ENCODE measurements at places on chromosomes 2 and 18.
A peak's percentile ranks its signal among the peaks of the same experiment; 100 is the strongest.

- DNase-seq = no peak
Measured at GRCh38 chr2:157334335-157334734, 8.7 kb upstream of the ERMN start.

GRCh38 chr2:8469709-8470493 is 212.0 kb upstream of the ID2 start:
- DNase-seq = no peak

- DNase-seq = no peak
Measured at GRCh38 chr2:203688798-203689197, 17.6 kb upstream of the CD28 start.

- DNase-seq = no peak
Measured at GRCh38 chr18:80130555-80130954, 21.5 kb downstream of the ADNP2 start.

- DNase-seq = no peak
Measured at GRCh38 chr18:58348517-58348916, 280.4 kb downstream of the ALPK2 start.

- no peak for DNase-seq
Measured at GRCh38 chr2:150532879-150533278, 45.4 kb upstream of the RND3 start.

GRCh38 chr18:35063875-35064690 is 22.9 kb downstream of the MAPRE2 start:
- DNase-seq = no peak

DNA sequence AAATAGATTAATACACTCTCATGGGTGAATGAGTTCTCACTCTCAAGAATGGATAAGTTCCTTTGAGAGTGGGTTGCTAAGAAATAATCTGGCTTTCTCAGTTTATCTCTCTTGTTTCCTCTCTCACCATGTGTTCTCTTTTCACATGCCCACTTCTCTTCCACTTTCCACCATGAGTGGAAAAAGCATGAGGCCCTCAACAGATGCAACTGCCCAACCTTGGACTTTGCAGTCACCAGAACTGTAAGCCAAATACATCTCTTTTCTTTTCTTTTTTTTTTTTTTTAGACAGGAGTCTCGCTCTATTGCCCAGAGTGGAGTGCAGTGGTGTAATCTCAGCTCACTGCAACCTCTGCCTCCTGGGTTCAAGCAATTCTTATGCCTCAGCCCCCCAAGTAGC is 18.1 kb upstream of the ETAA1 start:
- DNase-seq = no peak

DNA sequence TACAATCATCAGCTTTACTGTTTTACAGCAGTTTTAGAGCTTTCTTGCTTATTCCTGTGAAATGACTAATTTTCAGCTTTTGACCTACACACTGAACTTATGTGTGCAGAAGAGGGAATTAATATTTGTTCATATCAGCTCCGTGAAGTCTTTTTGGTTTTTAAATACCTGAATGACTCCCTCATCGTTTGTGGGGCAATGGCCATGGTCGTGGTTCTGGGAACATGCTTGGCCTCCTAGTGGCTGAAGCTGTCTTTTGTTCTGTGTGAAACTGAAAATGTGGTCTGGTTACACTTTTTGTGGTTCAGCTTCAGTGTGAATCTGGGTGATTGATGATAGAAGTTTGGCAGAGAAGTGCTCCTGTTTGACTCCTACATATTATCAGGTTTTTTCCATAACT is 408.1 kb downstream of the THSD7B start:
- DNase-seq = no peak

- no peak for DNase-seq
Measured at GRCh38 chr18:40450751-40451150, 1504.3 kb upstream of the PIK3C3 start.

GRCh38 chr2:160609346-160609745 is 115.7 kb upstream of the RBMS1 start:
- no peak for DNase-seq

DNA sequence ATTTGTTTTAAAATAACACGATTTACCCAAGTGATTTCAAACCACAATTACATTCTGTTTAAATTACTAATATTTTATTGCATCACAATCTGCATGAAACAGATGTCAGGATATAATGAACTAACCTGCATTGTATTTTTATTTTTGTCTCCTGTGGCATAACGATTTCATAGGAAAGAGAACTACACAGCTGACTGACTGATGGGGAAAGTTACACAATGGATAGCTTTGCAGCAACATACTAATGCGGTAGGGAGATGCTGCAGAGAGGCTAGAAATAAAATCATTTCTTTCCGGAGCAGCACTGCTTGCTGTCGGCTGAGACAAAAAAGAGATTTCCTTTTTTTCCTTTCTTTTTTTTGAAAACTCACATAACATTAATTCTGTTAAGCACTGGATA is 36.9 kb downstream of the SCN1A start:
- no peak for DNase-seq

GRCh38 chr2:134023854-134024253 is 230.0 kb upstream of the MGAT5 start:
- DNase-seq = no peak

DNA sequence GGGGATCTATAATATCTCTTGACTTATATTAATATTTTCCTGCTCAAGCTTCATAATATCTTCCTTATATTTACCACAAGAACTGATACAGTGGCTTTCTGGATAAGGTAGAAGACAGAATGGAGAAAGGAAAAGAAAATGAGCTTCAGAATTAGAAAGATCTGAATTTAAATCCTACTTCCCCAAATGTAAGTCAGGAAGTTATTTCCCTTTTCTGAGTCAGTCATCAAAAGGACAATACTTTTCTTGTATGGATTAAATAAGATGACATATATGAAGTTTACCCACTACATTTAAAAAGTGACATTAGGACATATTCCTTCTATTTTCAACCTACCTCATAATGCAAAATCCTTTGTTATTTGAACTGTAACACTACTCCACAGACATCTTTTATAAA is 19.0 kb downstream of the KRCC1 start:
- no peak for DNase-seq

- DNase-seq = no peak
Measured at GRCh38 chr18:57475408-57475807, 40.2 kb downstream of the ONECUT2 start.

GRCh38 chr2:204449977-204450376 is 95.3 kb upstream of the PARD3B start:
- DNase-seq = no peak

- DNase-seq = no peak
Measured at GRCh38 chr2:223786943-223787342, 50.4 kb downstream of the AP1S3 start.

DNA sequence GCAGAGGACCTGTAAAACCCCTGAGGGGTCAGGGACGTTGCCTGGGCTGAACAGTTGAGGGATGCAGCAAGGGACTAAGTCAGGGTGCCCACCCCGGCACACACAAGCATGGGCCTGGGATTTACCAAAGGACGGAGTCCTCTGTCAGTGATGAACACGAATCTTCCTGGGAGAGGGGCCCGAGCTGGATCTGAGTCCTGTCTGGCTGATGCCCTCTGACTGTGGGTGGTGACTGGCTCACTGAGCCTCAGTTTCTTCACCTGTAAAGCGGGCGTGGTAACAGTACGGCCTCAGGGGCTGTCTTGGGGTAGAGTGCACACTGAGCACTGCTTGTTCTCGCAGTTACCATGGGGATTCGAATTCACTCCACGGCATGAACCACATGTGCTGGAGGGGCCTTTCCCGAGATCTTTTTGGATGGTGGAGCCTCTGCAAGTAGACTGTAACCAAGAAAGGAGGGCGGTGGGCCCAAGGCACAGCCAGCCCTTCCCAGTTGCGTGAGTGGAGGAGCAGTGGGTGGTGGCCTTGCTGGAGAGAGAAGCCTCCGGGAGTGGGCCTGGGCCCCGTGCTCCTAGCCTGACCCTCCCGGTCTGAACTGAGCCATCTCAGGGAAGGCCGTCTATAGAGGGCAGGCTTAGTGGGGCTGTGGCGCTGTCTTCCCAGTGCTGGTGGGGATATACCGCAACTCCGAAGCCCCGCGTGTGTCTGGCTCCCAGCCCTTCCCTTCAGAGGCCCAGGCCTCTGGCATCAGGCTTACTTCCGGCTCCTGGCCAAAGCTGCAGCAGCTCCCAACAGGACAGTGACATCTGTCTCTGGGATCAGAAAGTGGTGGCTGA is 130.8 kb upstream of the HS6ST1 start:
- DNase-seq = no peak

- DNase-seq = no peak
Measured at GRCh38 chr2:234502919-234503285, 6.0 kb upstream of the ARL4C start.

DNA sequence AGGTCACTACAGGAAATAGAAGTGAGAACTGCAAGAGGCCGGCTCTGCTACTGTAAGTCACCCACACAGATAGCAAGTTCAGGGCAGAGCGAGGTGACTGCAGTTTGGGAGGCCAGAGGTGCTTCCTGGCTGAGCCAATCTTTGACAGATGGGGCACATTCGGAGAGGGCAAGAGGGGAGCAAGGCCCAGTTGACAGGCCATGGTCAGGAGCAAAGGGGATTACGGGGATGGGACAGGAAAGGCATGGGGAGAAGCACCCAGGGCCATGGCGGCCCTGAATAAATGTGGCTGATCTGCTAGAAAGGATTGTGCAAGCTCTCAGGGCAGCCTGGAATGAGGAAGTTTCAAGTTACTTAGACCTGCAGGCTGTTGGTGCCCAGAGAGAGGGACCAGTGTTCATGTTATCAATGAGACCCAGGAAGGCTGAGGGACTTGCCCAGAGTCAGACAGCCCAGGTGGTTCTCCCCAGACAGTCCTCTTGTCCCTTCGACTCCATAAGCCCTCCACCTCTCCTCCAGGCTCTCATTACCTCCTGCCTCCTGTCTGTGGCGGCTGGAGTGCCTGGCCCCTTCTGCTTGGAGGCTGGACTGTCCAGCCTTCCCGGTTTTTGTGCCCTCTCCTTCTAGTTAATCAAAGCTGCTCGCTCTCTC is 123.3 kb downstream of the CTIF start:
- no peak for DNase-seq

- DNase-seq = no peak
Measured at GRCh38 chr2:240353086-240353798, 82.2 kb upstream of the GPC1 start.

- DNase-seq = peak; percentile 28
Measured at GRCh38 chr18:48913201-48913600, 37.6 kb downstream of the SMAD7 start.

DNA sequence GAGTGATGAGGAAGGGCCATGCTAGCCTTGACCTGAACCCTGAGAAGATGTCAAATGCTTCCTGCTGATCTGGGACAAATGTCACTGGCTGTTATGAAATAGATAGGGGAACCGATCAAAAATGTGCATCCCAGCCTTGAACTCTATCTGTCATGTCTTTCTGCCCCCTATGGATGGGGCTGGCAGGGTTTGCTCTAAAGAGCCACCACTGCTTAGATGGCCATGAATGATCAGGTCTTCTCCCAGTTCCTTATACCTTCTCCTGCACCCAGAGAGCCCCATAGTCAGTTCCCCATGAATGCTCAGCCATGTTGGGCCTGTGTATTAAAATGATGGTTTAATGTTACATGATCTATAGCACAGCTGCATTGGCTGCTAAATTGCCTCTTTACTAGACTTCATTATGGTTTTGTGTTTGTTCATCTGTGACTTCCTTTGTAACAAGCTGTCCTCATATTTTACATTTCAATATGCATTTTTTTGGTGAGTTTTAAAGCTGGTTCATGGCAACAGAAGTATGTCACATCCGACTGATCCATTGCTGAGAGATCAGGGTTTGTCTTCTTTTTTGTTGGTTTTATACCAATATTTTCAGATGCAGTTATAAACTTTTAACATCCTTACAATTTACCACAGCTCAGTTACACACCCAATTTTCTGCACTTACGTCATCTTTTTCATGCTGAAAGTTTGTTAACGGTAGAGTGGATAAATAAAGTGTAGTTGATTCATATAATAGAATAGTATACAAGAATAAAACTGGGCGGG is 56.3 kb upstream of the SMAD2 start:
- no peak for DNase-seq

DNA sequence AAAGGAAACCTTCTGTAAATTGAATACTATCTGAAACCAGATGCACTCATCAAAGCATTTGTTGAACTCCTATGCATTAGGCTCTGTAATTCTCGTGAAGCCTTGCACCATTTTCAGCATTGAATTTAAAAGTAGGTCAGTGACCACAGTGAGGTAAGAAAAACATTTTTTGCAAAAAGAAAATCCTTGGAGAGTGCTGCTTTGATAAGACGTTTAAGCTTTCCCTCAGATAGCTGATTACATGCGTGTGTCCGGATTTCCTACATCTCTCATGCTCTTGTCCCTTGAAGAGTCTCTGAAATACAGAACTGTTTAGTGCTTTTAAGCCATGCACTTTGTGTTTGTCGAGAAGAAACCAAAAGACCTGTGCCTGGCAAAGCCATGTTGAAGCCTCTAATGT is 113.6 kb downstream of the FMNL2 start:
- no peak for DNase-seq

- DNase-seq = no peak
Measured at GRCh38 chr2:230700447-230700846, 12.2 kb upstream of the CAB39 start.

DNA sequence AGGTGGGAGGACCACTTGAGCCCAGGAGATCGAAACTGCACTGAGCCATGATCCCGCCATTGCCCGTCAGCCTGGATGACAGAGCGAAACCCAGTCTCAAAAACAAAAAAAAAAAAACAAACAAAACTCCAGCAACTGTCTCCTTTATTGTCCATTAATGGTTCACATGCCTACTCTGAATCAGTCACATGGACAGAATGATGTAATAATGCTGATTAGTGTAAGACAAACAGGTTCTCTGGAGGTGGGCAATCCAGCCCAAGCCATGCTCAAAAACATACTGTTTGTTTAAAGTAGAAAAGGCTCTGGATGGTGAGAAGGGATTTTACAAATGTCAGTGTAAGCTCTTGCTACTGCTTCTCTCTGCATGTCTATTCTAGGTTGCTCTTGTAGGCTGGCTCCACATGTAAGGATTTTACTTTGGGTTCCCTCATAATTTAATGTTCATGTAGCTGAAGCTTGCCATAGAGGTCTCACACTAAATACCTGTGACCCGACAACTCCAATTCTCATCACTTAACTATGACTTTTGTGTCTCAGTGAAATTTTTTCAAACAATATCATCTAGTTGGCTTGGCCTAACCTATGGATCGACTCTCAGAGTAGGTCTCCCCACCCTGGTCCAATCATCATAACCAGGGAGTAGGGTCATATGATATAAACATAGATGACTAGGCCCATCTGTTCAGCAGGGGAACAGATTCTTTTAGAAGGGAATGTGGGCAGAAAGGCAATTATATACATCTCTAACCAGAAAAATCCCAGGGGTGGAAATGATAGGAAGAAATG is 83.9 kb upstream of the SLC39A10 start:
- DNase-seq = no peak

- DNase-seq = no peak
Measured at GRCh38 chr2:8676191-8676920, 5.5 kb upstream of the ID2 start.

DNA sequence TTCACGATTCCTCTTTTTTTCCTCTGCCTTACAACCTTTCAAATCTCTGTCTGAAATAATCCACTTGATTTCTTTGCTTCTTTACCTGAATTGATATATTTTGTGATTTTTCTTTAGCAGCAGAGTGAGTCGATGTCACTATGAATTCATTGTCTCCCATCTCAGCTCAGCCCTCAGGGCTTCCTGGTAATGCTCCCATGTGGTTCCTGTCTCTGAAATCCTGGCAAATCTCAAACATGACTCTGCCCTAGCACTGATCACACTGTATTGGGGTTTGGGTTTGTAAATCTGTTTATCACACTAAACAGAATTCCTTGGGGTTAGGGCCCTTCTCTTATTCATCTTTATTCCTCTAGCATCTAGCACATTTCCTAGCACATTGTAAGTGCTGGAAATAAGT is 43.0 kb upstream of the MSTN start:
- no peak for DNase-seq
